ENCODE measurements at places on chromosomes 1 and 21.

DNA sequence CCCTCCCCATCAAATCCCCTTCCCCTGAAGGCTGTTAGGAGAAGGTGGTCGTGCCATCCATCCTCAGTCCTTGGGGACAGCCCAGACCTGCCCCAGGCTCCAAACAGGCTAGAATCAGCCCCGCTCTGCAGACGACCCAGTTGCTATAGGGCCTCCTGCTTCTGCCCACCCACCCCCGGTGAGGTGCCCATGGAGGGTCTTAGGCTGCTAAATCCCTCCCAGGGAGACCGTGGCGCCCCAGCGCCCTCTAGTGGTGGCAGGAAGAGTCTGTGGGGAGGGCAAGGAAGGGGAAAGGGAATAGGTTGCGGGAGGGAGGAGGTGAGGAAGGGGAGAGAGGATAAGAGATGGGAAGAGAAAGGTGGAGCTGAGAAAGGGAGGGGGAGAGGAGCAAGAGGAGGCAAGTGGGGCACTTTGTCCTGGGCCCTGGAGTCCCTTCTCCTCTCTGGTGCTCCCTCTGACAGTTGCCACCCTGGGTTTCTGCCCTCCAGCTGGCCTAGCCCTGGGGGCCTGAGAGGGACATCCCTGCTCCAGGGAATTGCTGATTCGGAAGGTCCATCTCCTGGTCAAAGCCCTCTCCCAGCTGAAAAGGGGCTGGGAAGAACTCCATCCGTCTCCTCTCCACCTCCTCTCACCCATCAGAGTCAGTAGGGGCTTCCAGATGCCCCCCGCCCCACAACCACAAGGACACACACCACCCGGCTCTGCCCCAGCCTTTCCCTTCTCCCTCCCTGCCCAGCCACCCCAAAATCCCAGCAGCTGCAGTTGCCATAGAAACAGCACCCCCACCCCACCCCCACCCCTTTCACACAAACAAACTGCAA lies 55.4 kb downstream of the CAMK2N1 start:
- no peak for DNase-seq

- DNase-seq: no peak
These were observed 89.3 kb downstream of the PRDM16 start for GRCh38 chr1:3158347-3158746.

- peak; percentile 25 for DNase-seq
These were observed 137.4 kb upstream of the BARHL2 start for GRCh38 chr1:90854397-90854924.

- no peak for DNase-seq
These were observed 15.2 kb downstream of the HENMT1 start for GRCh38 chr1:108645564-108646184.

DNA sequence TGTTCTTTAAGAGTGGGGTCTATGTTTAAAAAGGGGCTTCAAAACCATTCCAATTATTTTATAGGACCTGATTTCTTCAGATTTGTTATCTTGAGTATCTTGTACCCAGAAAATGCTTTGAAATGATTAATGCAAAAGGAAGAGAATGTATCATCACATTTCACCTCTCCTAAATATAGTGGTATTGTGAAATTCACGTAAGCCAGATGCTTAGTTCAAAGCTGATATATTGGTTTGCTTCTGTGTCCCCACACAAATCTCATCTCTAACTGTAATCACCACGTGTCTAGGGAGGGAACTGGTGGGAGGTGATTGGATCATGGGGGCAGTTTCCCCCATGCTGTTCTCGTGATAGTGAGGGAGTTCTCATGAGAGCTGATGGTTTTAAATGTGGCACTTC lies 8.5 kb downstream of the SOAT1 start:
- no peak for DNase-seq

DNA sequence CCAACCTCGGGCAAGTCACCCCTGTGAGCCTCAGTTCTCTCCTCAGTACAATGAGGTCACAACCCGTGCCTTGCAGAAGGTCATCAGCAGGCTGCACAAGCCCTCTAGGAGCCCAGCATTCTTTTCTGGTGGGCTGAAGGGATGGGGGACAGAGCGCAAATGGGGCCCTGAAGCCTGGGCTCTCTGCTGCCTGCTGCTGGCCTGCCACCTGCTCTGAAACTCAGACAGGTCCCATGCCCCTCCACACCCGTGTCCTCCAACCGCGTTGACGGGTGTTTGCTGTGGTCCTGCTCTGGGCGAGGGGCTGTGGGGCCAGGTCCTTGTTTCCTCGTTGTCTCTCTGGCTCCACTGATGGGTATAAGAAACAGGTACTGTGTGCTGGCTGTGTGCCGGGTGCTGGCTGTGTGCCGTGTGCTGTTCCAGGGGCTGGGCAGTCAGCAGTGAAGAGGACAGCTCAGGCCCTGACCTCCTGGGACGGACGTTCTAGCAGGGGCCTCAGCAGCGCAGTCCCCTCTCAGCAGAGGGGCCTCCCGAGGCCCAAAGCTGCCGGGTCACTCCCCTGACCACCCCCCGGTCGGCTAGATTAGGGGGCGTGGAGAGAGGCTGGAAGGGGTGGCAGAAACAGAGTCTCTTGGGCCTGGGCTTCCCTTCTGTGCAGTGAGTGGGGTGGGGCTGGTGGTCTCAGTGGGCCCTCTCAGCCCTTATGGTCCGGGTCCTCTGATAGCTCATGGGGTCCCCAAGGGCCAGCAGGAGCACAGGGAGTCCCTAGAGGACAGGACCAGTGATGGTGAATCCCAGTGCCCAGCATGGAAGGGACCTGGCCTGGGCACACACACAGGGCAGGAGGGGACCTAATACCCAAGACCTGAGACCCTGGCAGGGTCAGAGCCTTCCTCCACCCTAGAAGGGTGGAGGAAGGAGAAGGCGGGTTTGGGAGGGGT lies 42.1 kb downstream of the DMRTB1 start:
- DNase-seq: no peak

DNA sequence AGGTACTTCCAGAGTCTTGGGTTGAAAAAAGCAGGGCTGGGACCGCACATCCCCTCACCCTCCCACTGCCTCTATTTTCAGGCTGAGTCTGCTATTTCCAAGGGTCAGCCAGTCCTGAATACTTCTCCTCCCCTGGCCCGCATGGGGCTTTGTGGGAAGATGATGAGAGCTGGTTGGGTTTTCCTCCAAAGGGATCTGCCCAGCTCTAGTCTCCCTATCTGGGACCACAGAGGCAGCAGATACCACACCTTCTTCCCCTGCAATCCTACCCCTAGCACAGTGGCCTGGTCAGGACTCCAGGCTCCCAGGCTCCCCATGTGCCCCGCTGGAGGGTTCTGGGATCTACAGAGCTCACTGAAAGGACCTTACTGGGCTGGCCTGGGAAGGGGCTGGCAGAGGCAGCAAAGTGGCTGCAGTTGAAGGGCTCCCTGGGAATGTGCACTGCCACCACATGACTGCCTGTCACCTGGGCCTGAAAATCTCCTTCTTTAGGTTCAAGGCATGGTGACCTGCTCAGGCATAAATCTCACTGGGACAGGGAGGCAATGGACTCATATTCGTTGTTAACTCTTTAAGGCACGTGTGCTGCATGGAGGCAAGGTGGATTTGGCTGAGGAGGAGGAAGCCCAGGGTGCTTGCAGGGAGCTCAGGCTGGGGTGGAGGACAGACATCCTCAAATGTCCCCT lies 13.1 kb downstream of the CACNA1S start:
- no peak for DNase-seq

DNA sequence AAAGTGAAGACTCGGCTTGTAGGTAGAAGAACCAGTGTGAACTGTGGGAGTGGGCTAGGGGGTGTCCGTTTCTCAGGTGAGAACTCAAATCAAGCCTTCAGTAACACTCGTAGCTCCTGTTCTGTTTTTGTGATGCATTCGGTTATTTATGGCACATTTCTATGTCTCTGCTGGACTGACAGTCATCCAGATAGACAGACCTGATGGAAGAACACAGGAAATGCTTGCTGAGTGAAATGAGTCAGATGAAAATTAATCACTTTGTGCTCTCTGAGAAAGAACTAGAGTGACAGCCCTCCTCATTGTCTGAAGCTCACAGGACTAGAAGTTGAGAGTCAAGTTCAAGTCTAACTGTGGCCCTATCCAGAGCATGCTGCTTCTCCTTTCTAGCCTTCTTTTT lies 360.1 kb upstream of the PLXNA2 start:
- DNase-seq: no peak

- DNase-seq: no peak
These were observed 10.7 kb downstream of the ATP1A4 start for GRCh38 chr1:160161965-160162705.

GRCh38 chr21:35954066-35954465 lies 106.3 kb downstream of the SETD4 start:
- DNase-seq: no peak

GRCh38 chr1:186009039-186009737 lies 275.0 kb downstream of the HMCN1 start:
- no peak for DNase-seq

GRCh38 chr1:228977307-228977706 lies 242.0 kb downstream of the RHOU start:
- DNase-seq: no peak

DNA sequence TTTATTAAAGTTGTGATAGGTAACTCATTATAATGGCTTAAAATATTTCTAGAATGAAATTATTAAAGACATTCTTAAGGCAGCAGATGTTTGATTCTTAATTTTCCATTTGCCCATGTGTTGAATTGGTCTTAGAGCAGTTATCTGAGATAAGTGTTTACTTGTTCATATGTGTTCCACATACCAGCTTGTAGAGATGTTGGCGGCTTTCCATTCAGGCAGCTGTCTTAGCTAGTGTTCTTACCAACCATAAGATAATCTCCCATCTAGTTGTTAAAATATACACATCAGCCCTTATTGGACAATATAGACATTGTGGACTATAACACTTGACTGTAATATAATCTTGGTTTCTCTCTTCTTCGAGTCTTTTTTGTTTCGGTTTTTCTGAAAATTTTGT lies 1372.9 kb upstream of the ADGRL2 start:
- no peak for DNase-seq

DNA sequence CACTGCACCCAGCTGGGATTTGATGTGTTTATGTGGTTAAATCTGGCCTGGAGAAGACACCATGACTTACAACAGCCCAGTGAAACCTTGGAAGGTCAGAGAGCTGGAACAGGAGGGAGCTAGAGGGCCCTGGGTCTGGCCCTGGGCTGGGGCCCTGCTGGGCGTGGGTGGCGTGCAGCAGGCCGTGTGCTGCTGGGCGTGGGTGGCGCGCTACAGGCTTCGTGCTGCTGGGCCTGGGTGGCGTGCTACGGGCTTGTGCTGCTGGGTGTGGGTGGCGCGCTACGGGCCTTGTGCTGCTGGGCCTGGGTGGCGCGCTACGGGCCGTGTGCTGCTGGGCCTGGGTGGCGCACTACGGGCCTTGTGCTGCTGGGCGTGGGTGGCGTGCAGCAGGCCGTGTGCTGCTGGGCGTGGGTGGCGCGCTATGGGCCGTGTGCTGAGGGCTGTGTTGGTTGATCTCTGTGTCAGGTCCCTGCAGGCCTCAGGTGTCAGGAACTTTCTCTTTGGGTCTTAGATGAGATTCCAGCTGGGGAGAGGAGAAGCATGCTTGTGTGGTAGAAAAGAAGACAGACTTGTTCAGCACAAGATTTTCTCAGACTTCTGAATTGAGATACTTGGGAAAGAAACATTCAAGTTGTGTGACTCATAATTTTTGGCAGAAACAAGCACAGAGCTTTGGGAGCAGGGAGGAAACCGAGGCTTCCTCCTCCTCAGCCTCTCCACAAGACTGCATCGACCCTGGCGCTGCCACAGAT lies 66.0 kb downstream of the COL18A1 start:
- DNase-seq: no peak

DNA sequence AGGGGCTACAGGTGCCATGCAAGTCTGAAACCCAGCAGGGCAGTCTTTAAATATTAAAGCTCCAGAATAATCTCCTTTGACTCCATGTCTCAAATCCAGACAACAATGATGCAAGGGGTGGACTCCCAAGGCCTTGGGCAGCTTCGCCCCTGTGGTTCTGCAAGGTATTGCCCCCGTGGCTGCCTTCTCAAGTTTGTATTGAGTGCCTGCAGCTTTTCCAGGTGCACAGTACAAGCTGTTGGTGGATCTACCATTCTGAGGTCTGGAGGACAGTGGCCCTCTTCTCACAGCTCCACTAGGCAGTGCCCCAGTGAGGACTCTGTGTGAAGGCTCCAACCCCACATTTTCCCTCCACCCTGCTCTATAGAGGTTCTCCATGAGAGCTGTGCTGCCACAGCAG lies 3.7 kb upstream of the MROH9 start:
- DNase-seq: no peak

- DNase-seq: no peak
These were observed 7.1 kb upstream of the CHI3L2 start for GRCh38 chr1:111220302-111220890.

GRCh38 chr1:114431026-114431425 lies 80.0 kb downstream of the TRIM33 start:
- no peak for DNase-seq

- DNase-seq: no peak
These were observed 66.9 kb downstream of the DISC1 start for GRCh38 chr1:231693361-231694074.

- peak; percentile 76 for DNase-seq
These were observed at the start of gene NPPA for GRCh38 chr1:11847667-11848372. Gene NPPA, minus strand, starts transcription at chr1:11847783. Its CDS starts 99 bp downstream, at chr1:11847684.

DNA sequence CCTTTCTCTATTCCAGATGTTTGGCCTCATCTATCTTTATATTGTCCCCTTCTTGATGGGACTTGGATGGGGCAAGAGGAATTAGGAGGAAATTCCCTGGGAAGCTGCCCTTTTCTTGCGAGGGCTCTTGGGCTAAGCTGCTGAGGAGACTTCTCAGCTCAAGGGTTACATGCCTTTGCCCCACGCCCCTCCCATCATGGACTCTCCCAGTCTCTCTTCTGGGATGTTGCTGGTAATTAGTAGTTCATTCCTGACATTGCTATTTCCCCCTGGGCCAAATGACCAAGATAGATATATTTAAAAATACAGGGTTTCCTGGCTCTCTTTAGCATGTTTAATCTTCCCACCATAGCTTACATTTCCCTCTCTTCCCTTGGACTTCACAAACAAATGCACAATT lies 90.6 kb upstream of the RALGPS2 start:
- no peak for DNase-seq

GRCh38 chr1:229170778-229171505 lies 100.0 kb upstream of the RAB4A start:
- DNase-seq: no peak

GRCh38 chr1:112524251-112524650 lies 15.5 kb downstream of the WNT2B start:
- no peak for DNase-seq

DNA sequence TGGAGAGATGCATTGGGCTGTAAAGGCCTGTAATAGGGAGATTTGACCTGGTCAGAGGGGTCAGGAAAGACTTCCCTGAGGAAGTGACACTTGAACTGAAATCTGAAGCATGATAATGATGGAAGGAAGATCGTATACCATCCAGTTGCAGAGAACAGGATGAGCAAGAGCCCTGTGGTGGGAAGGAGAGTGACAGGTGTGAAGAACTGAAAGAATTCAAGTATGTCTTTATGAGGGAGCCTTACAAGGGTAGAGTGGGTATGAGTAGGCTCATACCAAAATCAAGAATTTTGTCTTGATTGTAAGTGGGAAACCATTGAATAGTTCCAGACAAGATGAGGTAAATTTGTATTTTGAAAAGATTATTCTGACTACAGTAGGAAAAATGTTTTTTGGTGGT lies 129.4 kb downstream of the RASAL2 start:
- no peak for DNase-seq

Data from NCI-H1417 treated with DMSO at 0.1 percent for 48 hours (cell line).